ENCODE measurements at places on chromosomes 12 and 14. TPM values are rescaled to one million over a fixed set of nuclear protein-coding genes. Genes with fewer than 3 reads are reported as not detected.

DNA sequence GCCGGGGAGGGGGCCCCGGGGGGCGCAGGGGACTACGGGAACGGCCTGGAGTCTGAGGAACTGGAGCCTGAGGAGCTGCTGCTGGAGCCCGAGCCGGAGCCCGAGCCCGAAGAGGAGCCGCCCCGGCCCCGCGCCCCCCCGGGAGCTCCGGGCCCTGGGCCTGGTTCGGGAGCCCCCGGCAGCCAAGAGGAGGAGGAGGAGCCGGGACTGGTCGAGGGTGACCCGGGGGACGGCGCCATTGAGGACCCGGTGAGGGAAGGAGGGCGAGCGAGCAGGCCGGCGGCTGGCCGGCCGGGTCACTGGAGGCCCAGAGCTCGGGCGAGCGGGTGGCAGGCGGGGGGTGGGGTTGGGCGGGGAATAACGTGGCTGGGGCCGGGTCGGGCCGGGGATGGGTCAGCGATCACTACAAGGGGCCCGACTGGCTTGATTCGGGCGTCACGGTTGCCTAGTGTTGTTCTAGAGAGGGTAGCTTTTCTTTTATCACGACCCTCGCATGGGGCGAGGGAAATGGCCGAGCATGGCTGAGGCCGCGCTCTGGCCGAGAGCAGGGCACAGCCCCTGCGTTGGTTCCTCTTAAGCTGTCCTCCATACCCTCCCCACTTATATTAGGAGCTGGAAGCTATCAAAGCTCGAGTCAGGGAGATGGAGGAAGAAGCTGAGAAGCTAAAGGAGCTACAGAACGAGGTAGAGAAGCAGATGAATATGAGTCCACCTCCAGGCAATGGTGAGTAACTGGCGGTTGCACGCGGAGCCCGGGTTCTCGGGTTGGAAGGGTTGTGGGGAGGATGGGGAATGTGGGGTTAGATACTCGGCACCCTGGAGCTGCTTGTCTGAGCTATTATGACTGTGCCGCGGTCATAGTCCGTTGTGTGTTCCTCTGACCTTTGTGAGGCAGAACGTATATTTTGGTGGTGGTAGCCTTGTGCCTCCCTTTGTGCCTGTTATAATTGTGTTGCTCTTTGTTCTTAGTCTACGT lies 603 bp downstream of the PABPN1 start:
- peak; percentile 59 for DNase-seq

The GPR68 gene
- 28.0 TPM for total RNA-seq

- no peak for DNase-seq
Observed at GRCh38 chr12:132053338-132054330, 90.5 kb downstream of the DDX51 start.

DNA sequence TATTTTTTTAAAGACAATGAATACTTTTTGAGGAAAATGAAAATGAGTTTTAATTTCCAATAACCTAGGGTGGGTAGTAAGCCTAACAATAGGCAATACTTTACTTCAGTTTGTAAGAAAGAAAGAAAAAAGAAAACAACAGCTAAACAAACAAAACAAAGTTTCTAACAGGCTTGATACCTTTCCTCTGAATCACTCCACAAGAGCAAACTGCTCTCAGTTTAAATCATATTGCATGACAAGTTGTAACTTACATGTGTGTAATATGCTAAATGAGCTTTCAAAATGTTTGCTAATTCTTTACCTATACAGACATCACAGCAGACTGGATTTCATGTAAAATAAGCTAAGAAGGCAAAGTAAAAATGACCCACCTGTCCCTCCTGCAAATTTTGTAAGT lies 6.7 kb upstream of the LMO3 start:
- DNase-seq, result no peak

DNA sequence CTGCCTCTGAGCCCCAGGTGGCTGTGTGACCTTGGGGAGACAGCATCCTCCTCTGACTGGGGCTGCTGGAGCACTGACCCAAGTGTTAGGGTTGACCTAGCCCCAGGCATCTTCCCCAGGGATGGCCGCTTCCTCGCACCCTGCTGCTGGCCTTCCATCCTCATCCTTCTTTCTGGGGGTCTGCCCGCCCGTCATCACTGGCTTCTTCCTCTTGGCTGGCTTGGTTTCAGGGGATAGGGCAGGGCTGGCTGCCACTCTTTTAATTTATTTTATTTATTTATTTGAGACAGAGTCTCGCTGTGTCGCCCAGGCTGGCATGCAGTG lies 3.5 kb downstream of the TEDC1 start:
- no peak for DNase-seq
